ENCODE measurements at places on chromosomes 6 and 20.

DNA sequence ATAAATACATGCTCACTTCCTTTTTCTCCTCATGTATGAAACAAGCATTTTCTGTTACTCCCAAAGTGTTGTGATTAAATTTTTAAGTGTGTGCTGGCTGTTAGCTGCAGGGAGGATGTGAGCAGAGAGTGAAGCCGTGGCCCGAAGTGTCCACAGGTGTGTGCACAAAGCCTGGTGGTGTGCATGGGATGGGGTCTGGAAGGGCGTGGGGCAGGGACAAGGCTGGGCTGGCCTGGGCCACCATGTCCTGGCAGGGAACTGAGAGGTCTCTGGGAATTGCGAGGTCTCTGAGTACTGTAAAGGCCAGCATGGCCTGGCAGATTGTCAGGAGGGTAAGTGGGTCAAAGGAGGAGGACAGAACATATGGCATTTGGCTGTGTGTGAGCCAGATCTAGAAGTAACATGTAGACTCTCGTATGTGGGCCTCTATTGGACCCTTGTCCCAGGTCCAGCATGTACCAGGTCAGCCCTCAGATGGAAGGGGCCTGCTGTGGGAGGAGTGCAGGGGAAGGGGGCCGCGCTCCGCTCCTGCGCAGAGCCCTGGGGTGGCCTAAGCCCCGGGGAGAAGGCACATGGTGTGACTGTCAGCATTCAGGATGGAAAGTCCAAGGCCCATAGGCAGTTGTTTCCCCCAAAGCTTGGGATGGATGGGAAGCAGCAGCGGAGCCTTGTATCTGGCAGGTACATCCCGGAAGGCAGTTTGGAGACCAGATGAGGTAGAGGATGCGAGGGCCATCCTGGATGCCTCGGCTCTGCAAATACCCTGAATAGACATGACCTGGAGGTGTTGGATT, 45.1 kb upstream of the PHACTR3 start:
- no peak for DNase-seq

DNA sequence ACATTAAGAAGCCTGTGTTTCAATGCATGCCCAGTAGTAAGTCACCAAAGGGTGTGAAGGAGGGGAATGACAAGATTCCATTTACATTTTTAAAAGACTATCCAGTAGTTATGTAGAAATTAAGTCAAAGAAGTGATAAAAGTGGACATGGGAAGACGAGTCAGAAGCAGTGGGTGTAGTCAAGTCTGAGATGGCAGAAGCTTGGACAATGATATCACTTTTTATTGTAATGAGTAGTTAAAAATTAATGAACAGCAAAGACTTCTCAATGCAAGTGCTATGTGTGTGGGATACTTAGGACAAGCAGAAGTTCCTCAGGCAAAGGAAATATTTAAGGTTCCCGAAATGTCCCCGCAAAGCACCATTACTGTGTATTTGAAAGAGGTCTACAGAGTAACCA, 156.0 kb downstream of the DST start:
- DNase-seq: no peak

DNA sequence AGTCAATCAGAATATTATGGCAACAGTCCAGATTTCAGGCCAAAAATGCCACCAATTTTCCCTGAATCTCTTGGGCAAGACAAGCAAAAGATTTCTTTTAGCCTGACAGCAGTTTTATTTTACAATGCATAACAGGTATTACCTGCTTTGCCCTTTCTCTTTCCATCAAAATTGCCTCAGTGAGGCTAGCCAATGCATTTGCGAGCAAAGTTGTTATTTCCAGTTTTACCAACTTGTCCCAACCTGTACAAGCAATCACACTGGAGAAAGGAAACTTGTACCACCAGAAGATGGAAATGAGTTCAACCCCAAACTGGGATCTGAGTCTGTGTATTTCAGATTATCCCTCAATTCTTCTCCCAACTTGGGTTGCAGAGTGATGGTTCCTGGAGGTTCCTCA, 279.9 kb upstream of the CDYL start:
- DNase-seq: no peak

DNA sequence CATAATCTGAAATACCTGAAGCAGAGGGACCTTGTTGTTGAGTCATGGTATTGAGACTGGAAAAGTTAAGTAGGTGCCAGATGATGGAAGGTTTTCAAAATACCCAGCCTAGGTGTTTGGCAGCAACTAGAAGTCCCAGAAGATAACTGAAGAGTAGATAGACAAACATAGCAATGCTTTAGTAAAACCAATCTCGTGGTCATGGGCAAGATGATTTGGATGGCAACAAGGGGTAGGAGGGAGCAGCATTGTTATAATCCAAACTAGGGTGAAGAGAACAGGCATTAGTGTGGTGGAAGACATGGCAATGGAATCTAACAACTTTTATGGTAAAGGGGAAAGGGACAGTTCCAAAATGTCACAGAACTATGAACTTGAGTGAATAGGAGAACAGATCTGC, 2.3 kb downstream of the FILIP1 start:
- no peak for DNase-seq

DNA sequence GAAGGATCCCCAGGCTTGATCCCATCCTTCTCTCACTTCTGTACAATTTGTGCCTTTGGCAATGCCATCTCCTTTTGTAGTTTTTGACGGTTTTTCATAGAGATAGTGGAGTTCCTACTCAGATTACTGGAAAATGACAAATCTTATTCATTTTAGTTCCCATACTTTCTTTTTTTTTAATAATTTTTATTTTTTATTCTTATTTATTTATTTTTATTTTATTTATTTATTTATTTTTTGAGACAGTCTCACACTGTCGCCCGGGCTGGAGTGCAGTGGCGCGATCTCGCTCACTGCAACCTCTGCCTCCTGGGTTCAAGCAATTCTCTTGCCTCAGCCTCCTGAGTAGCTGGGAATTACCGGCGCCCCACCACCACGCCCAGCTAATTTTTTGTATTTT, 4.3 kb upstream of the GABBR1 start:
- DNase-seq: no peak

GRCh38 chr6:166307082-166308032, 835 bp downstream of the PRR18 start:
- no peak for DNase-seq

DNA sequence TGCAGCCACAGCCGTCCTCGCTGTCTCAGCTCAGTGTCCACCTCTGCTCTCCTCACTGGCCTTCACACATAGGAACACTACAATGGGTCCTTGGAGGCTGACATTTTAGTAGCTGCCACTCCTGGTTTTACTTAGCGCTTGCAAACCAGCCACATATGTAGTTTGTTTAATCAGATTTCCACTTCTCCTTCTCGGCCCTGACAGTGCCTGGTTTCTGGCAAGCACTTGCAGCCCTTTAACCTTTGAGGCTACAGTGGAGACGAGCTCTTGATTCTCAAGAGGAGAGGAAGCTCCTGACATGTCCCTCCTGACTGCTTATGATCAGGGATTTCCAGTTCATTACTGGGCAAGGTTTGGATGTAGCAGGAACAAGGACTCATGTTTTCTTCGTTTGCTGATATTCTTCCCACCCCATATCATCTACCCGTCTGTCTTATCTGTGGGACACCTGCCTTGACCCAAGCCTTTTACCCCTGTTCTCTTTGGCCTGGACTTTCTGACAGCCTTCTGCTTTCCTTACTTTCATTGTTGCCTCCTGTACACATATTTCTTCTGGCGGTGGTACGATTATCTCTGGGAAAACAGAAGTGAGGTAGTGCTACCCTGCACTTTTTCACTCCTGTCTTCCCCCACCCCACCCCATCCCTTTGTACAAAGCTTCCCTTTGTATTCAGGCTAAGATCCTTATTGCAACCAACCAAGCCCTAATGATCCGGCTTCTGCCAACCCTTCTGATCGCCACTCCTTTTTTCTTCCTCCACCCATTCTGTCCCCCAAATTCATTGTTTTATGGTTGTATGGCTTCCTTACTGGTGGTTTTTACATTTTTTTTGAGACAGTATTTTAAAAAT, 31.2 kb downstream of the CEP43 start:
- DNase-seq: no peak

DNA sequence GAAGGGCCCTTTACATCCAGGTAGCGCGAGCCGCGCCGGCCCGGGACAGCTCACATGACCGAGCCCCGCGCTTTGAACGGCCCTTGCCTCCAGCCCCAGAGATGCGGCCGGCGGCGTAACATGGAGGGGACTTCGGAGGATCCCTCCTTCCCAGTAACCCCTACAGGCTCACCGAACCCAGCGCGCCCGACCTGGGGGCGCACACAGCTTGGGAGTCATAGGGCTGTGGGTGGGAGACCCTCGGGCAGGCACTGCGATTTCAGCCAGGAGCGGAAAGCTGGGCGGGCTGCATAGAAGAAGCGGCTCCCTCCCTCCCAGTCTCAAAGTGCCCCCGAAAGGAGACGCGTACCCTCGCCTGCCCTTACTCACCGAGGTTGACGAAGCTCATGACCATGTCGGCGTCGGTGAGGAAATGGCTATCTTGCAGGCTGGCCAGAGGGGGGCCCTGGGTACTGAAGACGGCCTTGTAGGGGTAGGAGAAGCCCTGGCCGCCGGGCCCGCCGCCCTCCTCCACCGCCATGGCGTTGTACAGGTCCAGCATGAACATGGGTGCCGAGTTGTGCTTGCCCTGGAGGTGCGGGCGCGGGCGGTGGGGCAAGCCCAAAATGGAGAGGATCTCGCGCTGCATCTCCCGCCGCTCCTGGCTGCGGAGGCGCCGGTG, 975 bp downstream of the BMP7 start:
- DNase-seq: no peak

DNA sequence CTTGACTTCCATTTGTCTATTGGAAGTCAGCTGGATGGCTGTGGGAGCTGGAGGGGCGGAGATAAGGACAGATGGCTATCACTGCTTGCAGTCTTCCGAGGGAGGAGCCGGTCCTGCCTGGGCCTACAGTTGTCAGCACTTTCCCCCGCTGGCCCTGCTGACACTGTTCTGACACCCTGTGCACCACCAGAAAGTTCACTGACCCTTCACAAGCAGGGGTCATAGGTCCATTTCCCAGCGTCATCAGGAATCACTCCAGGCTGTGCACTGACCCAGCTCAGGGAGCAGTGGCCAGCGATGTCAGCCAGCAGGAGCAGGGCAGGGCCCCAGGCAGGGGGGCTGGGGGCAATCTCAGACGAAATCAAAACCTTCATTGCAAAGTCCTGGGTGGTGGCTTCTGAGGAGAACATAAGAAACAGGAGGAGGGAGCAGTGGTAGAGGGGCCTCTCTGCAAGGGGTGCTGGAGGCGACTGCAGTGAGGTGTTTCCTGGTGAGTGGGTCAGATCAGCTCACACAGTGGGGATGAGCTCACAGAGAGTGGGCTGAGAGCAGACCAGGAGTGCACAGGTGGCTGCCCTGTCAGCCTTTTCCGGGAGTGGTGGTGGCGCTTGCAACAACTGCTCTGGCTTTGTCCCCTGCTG, 26.5 kb upstream of the PLEKHG1 start:
- no peak for DNase-seq

All from stimulated activated CD4-positive, alpha-beta T cell treated with anti-CD3 and anti-CD28 coated beads, Interleukin-4, amount 100 ng/mL, for 4 hours (primary cell).